ENCODE measurements at places on chromosomes 12 and 14.

GRCh38 chr12:53849113-53849512, 89.5 kb upstream of the HOXC13 start:
- DNase-seq, result no peak

DNA sequence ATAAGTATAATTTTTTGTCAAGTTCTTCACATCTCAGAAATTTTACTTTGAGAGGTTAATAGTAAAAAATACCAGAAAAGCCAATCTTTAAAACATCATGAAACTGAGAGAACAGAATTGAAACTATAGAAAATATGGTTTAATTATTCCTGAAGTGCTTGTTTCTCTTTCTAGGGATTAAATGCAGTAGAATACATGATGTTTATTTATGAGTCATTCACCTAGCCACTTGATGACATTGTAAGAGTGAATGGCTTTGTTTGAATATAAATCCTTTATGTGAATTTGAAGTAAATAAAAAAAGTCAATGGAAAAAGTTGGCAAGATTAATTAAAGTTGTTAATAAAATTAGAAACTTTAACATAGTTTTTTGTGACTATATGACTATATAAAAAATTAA, 48.4 kb downstream of the KTN1 start:
- DNase-seq, result no peak

DNA sequence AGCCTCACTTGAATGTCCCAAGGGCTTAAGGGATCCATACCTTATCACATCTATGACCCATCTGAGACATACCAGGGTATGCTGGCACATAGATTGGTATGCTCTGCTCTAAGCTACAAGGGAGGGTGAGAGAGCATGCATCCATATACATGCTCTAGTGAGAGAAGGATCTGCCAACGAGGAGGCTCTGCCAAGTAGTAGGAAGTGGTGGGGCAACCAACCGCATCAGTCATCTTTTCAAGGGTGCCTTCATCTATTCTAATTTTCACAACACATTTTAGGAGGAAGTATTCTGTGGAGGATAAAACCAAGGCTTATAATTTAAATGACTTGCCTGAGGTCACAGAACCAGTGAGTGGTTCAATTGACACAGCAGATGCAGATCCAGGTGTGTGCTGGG, 6.6 kb upstream of the PPM1A start:
- no peak for DNase-seq

- DNase-seq, result no peak
Observed at GRCh38 chr12:66662729-66663128, 16.1 kb downstream of the GRIP1 start.

GRCh38 chr14:52977798-52978197, 26.9 kb upstream of the FERMT2 start:
- no peak for DNase-seq
